ENCODE measurements at places on chromosomes 12 and 14.

GRCh38 chr12:132783917-132784531 lies 22.4 kb upstream of the ANKLE2 start:
- DNase-seq: no peak

GRCh38 chr14:104604458-104605449 lies at the start of gene TMEM179:
Gene TMEM179, minus strand, starts transcription at chr14:104604772. Its CDS starts 31 bp downstream, at chr14:104604741.
- no peak for DNase-seq

DNA sequence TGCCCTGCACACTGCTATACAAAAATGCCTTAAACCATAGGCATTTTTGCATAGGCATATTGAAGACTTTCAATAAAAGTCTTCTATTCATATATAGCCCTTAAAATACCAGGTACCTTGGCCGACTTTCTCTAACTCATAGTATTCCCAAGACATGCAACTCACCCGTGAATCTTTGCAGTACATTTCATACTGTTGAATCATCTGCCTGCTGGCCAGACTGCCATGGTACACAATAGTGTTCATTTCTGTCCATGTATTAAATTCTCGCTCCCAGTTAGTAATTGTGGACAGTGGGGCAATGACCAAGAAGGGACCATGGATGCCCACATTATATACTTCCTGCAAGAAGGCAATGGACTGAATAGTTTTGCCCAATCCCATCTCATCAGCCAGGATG lies 24.3 kb upstream of the SUPT16H start:
- DNase-seq: no peak

GRCh38 chr12:57153415-57153997 lies 6.1 kb upstream of the LRP1-AS start:
- DNase-seq: no peak

DNA sequence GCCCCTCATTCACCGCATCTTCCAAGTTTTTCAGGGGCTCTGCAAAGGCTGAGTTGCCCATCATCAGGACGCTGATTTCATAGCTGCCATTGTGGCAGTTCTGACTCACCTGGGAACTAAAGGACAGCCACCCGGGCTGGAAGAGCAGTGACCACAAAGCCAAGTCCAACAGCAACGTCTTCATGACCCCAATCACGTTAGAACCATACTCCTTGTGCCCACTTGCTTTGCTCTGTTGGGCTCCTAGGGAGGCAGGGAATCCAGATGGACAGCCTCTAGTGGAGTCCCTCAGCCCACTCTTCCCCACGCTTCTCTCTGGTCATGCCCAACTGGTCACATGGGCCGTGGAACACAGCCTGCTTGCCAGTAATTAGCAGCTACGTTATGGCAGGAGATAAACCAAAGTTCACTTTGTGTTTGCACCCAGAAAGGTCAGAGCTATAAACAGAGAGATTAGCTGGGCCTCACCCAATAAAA lies at the start of gene GUCY2C:
Gene GUCY2C, minus strand, starts transcription at position 335 of the 477 bp plus-strand sequence. Its CDS starts 151 bp downstream, at position 184.
- DNase-seq: no peak

GRCh38 chr12:130873106-130873795 lies 1.4 kb downstream of the RAN start:
- DNase-seq: no peak

DNA sequence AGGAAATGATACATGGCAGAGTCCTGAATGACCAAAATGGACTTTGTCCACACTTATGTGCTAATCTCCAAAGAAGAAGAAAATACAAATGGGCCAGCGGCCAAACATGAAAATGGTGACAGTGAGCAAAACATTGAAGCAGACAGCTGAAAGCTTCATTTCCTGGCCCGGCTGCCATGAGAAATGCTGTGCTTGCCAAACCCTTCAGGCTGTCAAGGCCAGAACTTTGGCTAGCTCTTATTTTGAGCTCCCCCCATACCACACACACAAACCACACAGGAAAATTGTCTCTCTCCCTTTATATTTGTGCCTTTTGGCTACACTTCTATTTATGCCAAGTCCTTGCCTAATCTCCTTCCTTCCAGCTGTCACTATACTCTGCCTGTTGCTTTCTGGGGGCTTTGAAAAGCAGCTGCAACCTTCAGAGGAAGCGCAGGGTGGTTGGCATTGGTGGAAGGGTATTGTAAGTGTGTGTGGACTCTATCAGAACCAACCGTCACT lies 323.8 kb downstream of the RAD51B start:
- no peak for DNase-seq

- no peak for DNase-seq
Measured at GRCh38 chr12:57715786-57716185, 21.9 kb downstream of the OS9 start.

GRCh38 chr14:103526914-103527248 lies 2.1 kb upstream of the TRMT61A start:
- DNase-seq: no peak

DNA sequence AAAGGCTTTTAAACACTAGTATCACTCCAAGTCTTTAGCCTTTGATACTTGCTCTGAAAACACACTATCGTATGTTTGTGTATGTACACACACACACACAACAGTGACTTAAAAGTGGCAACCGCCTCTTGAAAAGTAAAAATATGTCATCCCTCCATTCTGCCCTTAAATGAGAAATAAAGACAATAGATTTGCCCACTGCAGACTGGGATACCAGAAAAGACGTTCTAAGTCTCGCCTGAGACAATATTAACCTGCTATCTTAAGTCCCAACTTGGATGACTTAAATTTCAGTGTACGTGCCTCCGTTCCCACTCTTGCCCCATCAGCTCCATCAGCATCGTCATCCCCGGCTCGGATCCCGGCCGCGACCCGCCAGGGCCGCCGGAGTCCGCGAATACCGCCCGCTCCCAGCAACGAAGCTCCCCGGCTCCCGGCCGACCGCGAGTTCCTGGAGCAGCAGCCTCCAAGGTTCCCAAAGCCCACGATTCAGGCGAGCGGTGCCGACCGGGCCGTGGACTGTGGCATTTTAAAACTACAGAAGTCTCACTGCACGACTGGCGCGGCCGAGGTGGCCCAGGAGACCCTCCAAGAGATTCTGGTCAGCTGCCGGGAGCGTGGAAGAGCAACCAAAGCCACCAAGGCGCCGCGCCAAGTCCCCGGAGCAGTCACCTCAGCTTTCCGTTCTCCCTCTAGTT lies 2.8 kb upstream of the ARID2 start:
- DNase-seq: peak; percentile 12

DNA sequence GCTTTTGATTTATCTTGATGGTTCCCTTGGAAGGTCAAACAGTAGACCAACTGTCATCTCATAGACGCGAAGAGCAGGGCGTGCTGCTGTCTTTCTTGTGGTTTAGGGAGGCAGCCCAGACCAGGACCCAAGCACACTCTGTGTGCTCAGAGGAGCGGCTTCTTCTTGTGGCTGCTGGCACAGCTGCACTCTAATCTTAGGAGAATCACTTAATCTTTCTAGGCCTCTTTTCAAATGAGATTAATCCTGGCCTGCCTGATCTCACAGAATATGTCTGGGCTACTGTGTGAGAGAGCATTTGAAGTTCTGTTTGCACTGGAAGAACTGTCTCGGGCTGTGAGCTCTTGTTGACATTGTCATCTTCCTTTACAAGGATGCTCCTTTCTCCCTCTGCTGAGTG lies 60.0 kb upstream of the TRAF3 start:
- no peak for DNase-seq

DNA sequence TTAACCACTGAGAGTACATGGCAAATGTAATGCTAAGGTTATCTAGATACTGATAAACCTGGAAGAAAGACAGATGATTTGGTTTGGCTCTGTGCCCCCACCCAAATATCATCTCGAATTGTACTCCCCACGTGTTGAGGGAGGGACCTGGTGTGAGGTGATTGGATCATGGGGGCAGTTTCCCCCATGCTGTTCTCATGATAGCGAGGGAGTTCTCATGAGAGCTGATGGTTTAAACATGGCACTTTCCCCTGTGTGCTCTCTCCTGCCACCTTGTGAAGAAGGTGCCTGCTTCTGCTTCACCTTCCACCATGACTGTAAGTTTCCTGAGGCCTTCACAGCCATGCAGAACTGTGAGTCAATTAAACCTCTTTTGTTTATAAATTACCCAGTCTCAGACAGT lies 14.2 kb downstream of the NOXRED1 start:
- DNase-seq: no peak
